Left ventricle myocardium superior (tissue), 1 donor: ENCODE measurements at places on chromosomes 2 and 18. TPM values are rescaled to one million over a fixed set of nuclear protein-coding genes. Genes with fewer than 3 reads are reported as not detected.

The SCTR gene
- 1.0 TPM for total RNA-seq

The SERPINB10 gene
- total RNA-seq: not detected

The SERPINB11 gene
- total RNA-seq: not detected

The NAT8 gene
- total RNA-seq: not detected

The CCDC141 gene
- total RNA-seq: 139 TPM

The ALMS1 gene
- 7.6 TPM for total RNA-seq

The CIDEA gene
- 0.52 TPM for total RNA-seq

The STK39 gene
- total RNA-seq: 20.9 TPM

The SPATS2L gene
- 98.0 TPM for total RNA-seq

The LYPD6 gene
- total RNA-seq: 0.30 TPM

The HOXD4 gene
- 0.22 TPM for total RNA-seq

The FER1L5 gene
- not detected for total RNA-seq

The ASB18 gene
- total RNA-seq: 3.8 TPM

The CNGA3 gene
- total RNA-seq: not detected

The CXCR4 gene
- total RNA-seq: 3.6 TPM

The NETO1 gene
- not detected for total RNA-seq
